ENCODE measurements at places on chromosomes 2 and 18. TPM values are rescaled to one million over a fixed set of nuclear protein-coding genes. Genes with fewer than 3 reads are reported as not detected.

The CFC1 gene
- not detected for total RNA-seq

The TBR1 gene
- 0.05 TPM for total RNA-seq

The TSPYL6 gene
- not detected for total RNA-seq

The LOXHD1 gene
- total RNA-seq: 0.05 TPM

The KCNG2 gene
- total RNA-seq: not detected

The SLC30A3 gene
- 0.68 TPM for total RNA-seq

The CNDP1 gene
- total RNA-seq: 0.20 TPM

The AKAIN1 gene
- total RNA-seq: not detected

The EPHA4 gene
- total RNA-seq: 11.5 TPM

The TMEM247 gene
- total RNA-seq: not detected

The EFHD1 gene
- 0.86 TPM for total RNA-seq

The TRIM43 gene
- not detected for total RNA-seq

The APOB gene
- not detected for total RNA-seq

The FSIP2 gene
- 0.27 TPM for total RNA-seq

The SOX11 gene
- total RNA-seq: not detected

The CDK15 gene
- not detected for total RNA-seq

The NDUFS1 gene
- total RNA-seq: 64.7 TPM

The MEIS1 gene
- total RNA-seq: not detected

The NXPH2 gene
- not detected for total RNA-seq

The OSBPL6 gene
- total RNA-seq: 1.1 TPM

The MAP3K20 gene
- 20.6 TPM for total RNA-seq

The GPR45 gene
- not detected for total RNA-seq

The ADCYAP1 gene
- total RNA-seq: not detected

The SGPP2 gene
- 14.8 TPM for total RNA-seq

The DLX2 gene
- not detected for total RNA-seq

The EN1 gene
- not detected for total RNA-seq

The AQP12A gene
- total RNA-seq: not detected

The PDK1 gene
- 22.0 TPM for total RNA-seq

The CBLN2 gene
- total RNA-seq: not detected

The UGT1A7 gene
- not detected for total RNA-seq

The WNT6 gene
- not detected for total RNA-seq

The ATAD2B gene
- 28.8 TPM for total RNA-seq

All from T-helper 1 cell treated with Interleukin-12 subunit alpha and Interleukin-12 subunit beta and Interleukin-4 antibody, amounts not matched to agents 30 ng/mL and 1 ng/mL, for 36 hours (primary cell).